ENCODE measurements at places on chromosomes 5 and 9.

DNA sequence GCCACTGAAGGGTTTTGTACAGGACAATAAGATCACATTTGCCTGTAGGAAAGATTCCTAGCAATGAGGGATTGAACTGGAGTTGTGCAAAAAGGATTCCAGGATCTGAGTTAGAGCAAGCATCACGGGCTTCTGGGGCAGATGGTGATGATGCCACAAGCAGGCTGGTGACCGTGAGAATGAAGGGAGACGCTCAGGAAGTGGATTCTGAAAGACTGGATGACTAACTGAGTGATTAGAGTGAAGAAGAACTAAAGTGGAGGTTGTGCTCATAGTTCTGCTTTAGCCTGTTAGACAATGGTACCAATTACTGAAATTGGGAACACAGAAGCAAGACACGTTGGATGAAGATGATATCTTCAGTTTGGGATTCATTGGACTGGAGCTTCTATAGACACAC, 168.2 kb downstream of the CD180 start:
- no peak for DNase-seq

- DNase-seq: no peak
Measured at GRCh38 chr9:31908891-31909480, 475.5 kb upstream of the ACO1 start.

DNA sequence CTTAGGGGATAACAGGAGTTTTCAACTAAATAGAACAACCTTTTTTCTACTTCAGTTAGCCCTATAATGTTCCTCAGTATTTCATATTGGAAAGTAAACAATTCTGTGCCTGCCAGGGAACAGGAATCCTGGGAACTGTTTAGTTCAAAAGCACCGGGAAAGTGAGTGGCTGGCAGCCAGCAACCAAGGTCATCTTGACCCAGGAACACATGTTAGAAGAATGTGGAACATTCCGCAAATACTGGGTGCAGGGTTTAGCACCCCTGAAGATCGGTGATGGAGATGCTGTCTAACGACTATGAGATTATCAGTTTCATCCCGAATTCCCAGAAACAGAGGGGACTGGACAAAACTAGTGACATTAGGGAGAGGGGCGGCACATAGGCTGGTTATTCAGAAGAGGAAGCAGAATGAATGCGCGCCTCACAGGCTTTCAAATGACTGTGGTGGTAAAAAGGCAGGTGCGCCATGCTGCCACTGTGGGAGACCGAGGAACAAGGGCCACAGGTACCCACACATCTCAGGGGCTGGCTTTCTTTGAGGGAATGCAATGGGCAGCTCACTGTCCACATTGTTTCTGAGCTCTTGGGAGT, 51.2 kb downstream of the IPPK start:
- DNase-seq: no peak

DNA sequence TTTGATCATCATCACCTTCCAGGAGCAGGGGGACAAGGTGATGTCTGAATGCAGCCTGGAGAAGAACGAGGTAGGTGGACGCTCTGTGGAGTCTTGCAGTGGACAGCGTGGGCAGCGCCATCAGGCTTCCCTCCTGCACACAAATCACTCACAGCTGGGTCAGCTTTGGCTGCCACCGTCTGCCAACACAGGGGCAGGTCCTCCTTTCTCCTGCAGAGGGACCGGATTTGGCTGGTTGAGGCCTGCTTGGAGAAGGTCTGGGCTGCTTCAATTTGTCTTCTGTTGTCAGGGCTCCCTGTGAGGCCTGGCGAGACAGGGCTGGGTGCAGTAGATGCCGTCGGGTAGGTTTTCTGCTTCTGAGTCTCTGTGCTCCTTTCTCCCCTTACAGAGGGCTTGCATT, 180.6 kb downstream of the CACNA1B start:
- no peak for DNase-seq

DNA sequence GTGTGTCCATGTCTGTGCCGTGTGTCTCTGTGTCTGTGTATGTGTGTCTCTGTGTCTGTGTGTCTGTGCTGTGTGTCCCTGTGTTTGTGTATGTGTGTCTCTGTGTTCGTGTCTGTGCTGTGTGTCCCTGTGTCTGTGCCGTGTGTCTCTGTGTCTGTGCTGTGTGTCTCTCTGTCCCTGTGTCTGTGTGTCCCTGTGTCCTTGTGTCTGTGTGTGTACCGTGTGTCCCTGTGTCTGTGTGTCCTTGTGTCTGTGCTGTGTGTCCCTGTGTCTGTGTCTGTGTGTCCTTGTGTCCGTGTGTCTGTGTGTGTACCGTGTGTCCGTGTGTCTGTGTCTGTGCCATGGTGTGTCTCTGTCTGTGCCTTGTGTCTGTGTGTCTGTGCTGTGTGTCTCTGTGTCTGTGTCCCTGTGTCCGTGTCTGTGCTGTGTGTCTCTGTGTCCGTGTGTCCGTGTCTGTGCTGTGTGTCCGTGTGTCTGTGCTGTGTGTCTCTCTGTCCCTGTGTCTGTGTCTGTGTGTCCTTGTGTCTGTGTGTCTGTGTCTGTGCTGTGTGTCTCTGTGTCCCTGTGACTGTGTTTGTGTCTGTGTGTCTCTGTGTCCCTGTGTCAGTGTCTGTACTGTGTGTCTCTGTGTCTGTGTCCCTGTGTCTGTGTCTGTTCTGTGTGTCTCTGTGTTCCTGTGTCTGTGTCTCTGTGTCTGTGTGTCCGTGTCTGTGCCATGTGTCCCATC, 23.2 kb downstream of the CACNA1B start:
- DNase-seq: no peak

GRCh38 chr5:14581891-14582796, 552 bp downstream of the OTULINL start:
- DNase-seq: peak; percentile 37

- DNase-seq: no peak
Measured at GRCh38 chr9:16883586-16883985, 13.1 kb upstream of the BNC2 start.

- DNase-seq: peak; percentile 38
Measured at GRCh38 chr9:126672634-126673284, 59.0 kb downstream of the LMX1B start.

DNA sequence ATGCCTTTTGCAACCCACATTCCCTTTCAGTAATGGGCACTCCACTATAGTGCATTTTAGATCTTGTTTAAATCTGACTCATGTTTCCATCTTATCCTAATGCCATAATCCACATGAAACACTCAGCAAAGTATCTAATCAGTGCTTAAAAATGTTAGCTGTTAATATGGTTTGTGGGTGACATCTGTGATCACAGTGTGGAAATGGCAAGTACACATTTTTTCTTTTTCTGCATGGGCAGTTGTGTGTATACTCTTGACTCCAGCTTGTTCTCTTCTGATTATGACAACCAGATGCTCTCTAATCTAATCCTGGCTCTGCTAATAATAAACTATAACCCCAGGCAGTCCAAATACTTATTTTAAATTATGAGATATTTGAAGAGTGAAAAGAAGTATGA, 103.3 kb downstream of the EDIL3 start:
- no peak for DNase-seq

DNA sequence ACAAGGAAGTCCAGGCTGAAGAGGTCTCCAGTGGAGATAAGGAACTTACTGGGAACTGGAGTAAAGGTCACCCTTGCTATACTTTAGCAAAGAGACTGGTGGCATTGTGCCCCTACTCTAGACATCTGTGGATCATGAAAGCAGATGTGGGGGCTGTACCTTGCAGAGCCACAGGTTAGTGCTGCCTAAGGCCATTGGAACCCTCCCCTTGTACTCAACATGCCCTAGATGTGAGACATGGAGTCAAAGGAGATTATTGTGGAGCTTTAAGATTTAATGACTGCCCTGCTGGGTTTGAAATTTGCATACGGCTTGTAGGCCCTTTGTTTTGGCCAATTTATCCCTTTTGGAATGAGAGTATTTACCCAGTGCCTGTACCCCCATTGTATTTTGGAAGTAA, 397.3 kb upstream of the GRIN3A start:
- DNase-seq: no peak

Data from prostate gland (tissue), 2 donors.